OCI-M1 (cell line): ENCODE measurements at places on chromosomes 6 and 20.
A peak's percentile ranks its signal among the peaks of the same experiment; 100 is the strongest.

- DNase-seq: no peak
Measured at GRCh38 chr6:14647357-14647756, 529.8 kb downstream of the CD83 start.

- DNase-seq: peak; percentile 69
Measured at GRCh38 chr6:90294989-90295853, 1.4 kb downstream of the BACH2 start.

DNA sequence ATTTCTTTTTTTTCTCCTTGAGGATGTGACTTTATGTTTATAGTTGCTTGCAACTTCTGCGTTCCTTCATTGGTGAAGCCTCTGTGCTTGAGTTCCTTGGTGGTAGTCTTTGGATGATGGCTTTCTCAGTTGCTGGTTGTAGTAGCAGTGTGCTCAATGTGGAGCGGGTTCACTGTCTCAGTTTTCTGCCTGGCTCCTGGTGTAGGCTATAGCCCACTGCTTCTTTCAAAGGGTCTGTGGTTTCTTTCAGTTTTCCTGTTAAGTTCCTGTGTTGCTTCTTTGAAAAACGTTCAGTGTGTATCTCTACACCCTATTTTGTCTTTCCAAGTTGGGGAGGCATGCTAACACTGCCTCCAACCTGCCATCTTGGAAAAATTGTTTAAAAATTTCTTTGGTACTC is 33.9 kb upstream of the ZBTB24 start:
- no peak for DNase-seq

DNA sequence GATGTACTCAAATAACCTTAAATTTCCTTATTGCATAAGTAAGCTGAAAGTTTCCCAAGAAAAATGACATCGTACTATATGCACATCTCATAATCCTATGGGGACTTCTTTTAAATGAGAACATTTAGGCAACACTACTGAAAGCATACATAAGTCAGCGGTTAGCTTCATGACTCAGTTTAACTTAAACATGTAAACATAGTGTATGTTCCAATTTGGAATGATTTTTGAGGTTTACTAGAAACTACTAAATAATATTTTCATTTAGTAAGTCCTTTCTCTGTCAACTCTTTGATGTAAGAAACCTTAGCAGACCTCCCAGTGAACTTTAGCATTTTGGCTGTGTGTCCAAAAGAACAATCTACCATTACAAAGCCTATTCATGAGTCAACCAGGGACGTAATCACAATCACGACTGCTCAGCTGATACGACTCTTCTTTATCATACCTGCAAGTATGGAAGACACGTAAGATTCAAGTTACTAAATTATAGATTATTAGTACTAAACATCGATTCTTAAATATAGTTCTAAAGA is 19.3 kb downstream of the HIVEP2 start:
- DNase-seq: no peak

DNA sequence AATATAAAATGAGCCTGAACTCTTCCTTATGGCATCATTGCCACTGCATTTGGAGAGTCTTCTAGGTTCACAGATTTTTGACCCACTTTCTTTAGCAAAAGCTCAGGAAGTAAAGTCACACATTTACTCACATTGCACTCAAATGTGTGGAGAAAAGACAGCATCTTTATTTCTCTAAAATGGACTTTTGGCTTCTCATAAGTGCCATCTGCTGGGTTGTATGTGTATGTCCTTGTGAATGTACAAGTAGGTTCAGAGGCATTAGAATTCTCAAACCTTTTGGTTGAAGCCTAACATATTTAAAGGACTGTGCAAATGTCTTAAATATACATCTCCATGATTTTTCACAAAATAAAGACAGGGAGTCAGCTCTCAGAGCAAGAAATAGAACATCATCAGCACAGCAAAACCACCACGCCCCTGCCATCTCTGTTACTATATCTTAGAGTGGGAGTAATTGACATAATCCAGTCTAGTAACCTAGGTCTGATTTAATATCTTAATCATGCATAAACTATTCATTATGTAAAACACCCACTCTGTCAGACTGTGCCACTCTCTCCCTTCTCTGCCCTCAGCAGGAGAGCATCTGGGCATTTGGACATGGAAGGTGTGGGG is 42.2 kb upstream of the SPTLC3 start:
- DNase-seq: peak; percentile 8

DNA sequence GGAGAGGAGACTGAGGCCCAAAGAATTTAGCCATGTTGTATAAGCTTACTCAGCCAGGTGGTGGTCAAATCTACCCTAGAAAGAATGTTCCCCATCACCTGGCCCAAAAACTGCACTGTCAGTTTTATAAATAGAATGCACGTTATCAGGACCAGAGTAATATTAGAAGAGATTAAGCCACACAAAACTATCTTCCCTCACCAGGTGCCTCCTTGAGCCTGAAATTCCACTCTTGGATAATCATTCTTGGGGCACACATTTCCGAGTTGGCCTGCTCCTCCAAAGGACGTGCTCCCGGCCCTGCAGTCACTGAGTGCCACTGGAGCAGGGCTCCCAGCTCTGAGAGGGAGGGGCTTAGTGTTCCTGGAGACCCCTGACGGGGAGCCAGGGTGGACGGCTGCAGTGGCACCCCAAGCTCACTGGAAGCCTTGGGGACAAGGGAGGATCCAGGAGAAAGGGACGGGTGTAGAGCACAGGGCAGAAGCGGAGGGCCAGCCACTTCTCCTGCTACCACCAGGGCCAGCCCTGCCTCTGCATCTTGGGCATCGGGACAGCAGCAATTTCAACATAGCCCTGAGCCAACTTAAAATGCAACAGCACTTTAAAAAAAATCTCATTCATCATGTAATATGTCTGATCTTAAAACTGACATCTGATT is 160.8 kb upstream of the QKI start:
- no peak for DNase-seq

- DNase-seq: no peak
Measured at GRCh38 chr6:78192057-78192456, 539.2 kb downstream of the MEI4 start.

- no peak for DNase-seq
Measured at GRCh38 chr20:52252664-52253063, 61.1 kb upstream of the ZFP64 start.

DNA sequence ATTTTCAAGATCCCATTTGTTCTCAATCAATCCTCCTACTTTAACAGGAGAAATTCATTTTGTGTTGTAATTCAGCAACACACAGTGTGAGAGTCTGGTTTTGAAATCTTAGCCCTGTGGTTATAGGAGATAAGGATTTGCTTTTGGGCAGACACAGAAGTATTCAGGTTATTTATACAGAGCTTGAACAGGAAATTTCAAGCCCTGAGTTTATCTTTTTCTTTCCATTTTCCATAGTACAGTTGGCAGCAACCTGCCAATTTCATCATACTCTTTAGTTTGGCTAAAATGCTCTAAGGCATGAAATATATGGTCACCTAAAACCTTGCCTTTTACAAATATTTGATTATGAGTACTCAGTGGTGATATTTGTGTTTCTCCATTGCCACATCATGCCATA is 41.4 kb downstream of the PKIB start:
- peak; percentile 64 for DNase-seq

DNA sequence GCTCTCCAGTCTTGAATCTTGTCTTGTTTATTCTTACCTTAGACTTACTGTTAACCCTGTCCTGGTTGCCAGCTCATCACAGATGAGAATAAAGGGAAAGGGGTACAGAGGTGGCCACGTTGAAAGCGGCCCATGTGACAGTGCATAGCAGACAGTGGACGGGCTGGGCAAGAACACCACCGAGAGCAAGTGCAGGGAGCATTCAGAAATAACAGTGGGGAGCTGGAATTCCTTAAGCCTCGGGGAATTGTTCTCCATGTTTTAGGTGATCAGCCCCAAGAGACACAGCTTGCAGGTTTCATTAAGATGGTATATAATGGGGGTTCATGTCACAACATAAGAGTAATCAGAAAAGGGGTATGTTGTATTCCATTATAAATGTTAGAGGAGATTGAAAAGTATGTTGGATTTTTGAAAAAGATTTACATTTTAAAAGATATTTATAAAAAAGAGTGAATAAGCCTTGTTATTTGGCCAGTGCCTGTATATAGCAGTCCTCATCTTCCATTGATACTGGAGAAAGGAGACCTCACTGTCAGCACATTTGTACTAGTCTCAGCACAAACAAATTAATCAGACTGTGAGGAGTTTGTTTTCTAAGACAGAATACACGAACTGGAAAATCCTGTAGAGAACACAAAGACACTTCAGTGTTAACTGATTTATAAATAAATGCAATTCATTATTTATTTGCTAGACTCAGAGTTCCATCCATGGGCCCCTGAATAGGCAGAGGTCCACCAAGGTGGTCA is 35.4 kb downstream of the VAPB start:
- no peak for DNase-seq

DNA sequence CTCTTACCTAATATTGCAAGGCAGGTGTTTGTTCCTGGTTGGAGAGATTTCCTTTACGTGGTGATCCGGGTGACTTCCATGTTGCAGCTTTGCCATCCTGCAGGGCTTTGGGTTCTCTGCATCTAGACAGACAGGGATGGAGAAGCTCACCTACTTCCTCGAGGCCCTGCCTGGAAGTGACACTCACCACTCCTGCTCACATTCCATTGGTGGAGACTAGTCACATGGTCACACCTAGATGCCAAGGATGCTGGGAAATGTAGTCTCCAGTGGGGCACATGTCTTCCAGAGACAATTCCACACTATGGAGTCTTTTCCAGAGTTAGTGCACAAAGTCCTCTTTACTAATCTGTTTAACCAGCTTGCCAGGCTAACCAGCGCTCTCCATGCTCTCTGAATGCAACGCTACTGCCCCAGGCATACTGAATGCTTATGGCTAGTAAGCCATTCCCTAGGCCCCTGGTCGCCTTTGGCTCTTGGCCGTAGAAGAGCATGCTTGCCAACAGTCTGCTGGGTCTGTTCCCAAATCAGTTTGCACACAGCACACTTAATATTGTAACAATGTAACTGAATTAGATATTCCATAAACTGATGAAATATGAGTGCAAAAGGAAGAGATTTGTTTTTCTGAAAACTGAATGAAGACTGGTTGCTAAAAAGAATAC is 6.7 kb upstream of the KCNK15 start:
- DNase-seq: peak; percentile 72

DNA sequence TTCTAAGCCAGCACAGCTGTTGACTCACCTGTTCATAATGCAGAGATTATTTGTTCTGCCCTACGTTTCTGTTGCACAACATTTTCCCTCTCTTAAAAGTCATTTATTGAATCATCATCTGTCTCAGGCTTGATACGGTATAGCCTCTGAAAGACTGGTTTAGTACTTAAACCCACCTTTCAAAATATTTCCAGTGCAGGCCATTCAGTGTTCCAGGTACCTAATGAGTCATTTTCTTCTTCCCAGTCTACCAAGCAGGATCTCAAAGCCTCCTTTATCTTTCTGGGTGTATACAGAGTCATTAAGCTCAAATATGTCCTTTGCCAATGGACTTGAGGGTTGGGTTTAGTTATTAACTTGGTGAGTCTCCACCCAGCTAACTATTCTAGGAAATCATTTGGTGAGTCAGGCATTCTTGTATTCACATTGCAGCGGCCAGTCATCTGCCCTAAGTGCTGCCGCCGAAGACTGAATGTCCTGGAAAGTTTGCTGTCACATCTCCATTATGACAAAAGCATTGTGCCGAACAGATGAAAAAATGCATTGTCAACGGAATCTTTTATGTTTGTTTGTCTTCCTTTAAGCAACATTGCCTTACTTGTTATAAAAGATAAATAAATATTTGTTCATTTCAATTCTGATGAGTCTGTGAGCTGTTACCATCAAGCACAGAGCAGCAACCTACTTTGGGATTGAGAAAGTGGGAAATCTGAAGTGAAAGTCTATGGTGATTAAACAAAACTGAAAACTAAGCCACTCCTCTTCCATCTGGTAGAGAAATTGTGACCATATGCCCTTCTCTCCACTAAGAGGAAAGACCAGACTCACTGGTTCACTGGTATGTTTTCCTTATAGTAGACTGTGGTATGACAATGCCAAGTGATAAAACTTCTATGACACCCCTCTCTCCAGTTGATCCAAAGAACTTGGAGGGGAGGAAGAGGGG is 14.3 kb upstream of the FAM135A start:
- peak; percentile 19 for DNase-seq

DNA sequence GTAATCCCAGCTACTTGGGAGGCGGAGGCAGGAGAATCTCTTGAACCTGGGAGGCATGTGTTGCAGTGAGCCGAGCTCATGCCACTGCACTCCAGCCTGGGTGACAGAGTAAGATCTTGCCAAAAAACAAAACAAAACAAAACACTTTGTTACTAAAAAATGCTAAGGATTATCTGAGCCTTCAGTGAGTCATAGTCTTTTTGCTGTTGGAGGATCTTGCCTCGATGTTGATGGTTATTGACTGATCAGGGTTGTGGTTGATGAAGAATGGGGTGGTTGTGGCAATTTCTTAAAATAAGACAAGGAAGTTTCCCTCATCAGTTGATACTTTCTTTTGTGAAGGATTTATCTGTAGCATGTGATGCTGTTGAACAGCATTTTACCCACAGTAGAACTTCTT is 196.8 kb upstream of the HDDC2 start:
- DNase-seq: no peak

GRCh38 chr20:21510414-21511384 is 3.2 kb downstream of the NKX2-2 start:
- no peak for DNase-seq

- peak; percentile 80 for DNase-seq
Measured at GRCh38 chr6:32604434-32604877, 14.8 kb upstream of the HLA-DRB1 start.

GRCh38 chr20:19907326-19908056 is 109.7 kb upstream of the NAA20 start:
- DNase-seq: no peak
